RWPE2 (cell line): ENCODE measurements at places on chromosomes 11 and 22.

GRCh38 chr22:17844150-17844549, 69.9 kb upstream of the BID start:
- DNase-seq, result no peak

DNA sequence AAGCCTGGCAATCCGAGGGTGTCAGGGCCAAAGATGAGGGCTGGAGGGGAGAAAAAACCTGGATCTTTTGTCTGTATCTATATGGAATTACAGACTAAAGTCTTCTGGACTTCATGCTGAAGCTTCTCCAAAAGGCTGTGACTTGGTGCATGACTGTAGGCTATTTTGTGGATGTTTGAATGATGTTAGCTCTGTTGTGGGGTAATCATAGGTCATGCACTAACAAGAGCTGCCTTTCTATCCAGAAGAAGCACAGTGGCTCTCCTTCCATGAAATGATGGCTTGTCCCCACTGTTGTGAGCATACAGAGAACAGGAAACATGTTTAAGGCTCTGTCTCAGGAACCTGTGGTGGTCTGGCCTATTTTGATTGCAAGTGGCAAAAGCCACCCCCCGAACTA, 263.3 kb upstream of the PLET1 start:
- DNase-seq, result no peak

DNA sequence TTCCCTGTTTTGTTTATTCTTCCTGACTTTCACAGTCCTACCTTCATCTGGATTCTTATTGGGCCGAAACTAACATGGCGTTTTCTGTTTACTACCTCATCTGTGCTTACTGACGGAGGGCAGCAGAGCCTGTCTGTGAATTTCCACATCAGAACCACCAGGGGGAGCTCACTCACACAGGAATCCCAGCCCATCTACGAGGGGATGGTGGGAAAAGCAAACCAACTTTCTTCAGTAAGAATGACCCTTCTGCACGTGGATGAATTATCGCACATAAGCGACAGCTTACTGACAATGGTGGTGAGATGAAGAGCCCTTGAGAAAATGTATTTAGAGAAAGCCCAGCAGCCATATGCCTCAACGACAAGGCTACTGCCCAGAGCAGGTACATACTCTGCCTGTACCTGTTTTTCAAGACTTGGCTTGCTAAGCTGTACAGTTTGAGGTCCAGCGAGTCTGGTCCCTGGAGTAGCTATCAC, 42.5 kb downstream of the LARGE2 start:
- no peak for DNase-seq

DNA sequence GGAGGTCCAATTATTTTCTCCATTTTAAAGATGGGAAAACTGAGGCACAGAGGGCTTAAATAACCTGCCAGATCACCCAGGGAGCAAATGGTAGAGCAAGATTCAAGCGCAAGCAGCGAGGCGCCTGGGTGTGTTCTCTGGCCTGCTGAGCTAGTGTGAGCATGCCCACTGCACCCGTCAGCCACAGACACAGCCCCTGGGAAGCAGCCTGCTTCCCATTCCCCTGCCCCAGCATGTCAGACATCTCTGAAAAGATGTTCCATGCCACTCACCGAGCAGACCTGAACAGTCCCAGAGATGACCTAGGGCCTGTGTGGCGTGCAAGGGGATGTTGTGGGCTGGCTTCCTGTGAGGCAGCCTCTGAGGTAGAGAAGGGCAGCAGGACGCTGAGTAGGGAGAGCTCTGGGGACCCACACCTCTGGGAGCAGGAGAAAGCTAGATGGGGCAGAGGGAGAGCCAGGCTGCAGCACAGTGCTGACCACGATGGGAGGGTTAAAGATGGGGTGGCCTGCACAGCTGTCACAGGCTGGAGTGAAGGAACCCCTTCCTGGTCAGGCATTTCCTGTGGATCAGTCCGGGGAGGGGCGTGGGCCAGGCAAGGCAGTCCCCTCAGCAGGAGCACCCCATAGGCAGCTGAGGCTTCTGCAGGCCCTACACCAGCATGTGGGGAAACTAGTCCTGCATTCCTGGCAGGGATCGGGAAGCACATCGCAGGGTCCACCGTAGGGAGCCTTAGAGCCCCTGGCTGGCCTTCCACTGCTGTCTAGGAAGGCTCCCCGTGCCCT, 101.4 kb downstream of the GALNT18 start:
- no peak for DNase-seq

DNA sequence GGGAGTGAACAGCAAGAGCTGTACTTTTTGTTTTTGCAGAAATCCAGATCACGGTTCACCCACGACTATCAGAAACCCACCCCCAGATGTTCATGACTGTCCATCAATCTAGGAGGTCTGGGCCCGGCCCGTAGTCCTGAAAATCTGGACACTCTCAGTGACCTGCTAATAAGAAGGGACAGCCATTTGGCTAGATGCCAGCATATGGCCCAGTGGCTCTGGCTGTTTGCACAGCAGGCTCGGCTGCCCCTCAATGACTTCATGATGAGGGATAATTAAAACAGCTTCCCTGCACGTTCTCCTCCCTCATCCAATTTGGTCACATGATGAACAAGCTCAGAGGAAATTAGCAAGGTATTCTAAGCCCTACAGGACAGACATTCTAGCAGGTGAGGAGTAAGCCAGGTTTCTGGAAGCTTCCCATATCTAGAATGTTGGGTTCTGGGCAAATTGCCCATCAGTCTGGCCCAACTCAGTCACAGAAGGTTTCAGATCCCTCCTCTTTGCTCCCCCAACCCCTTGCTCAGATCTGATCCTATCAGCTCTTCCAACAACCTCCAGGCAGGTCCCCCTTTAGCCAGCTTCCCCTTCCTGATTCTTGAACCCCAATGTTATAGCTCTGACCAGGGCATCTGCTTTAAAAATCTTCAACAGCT, 397.3 kb downstream of the SHANK2 start:
- DNase-seq, result no peak

- no peak for DNase-seq
These were observed 2.4 kb downstream of the CBX6 start for GRCh38 chr22:38869663-38870062.

DNA sequence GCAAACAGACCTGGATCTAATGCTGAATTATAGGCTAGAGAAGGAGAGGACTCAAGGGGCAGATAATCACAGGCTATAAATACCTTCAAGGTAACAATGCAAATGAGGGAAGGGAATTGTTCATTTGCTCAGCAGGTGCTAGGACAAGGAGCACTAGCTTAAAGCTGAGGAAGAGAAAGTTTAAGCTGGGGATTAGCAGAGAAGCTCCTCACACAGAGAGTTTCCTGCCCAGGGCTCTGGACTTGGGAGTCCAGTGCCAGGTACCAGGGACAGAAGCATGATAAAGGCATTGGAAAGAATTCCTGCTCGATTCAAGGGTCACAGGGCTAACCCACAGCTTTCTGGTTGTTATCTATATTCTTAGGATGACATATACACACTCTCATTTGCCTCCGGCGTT, 509.9 kb downstream of the NTM start:
- no peak for DNase-seq

DNA sequence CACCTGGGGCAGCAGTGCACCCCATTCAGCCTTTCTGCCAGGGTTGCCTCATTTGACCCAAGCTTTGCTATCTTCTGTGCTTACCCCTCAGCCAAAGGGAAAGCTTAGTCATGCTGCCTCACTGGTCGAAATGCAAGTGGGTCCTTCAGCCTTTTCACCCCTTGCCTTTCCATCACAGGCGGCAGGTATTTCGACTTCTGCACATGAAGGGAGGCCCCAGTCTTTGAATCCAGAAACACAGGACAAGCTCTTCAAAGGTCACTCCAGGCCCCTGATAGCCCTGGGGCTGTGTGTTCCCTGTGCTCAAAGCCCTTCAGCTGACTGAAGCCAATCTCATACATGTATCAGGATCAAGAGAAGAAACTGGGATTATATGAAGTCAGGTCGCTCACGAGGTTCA, 129.7 kb downstream of the SNX19 start:
- no peak for DNase-seq

GRCh38 chr11:9803685-9804418, 140.0 kb downstream of the SWAP70 start:
- DNase-seq, result no peak

DNA sequence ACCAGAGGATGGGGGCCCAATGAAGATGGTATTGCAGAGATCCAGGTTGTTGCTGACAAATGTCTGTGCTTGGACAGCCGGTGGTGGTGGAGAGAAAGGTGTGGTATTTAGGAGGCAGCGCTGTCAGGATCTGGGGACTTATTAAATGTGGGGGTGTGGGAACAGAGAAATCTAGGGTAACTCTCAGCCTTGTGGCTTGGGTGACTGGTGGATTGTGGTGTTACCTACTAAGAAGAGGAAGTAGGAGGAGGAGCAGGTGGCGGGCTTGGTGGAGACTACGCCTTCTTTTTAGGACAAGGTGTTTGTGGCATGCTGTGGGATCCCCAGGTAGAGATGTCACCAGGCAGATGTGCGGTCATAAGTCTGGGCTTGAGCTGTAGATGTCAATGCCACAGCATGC, 144.0 kb downstream of the GRIK4 start:
- no peak for DNase-seq

- DNase-seq, result no peak
These were observed 2.1 kb downstream of the LRP5 start for GRCh38 chr11:68314203-68315170.

GRCh38 chr11:101476191-101476590, 107.6 kb downstream of the TRPC6 start:
- DNase-seq, result no peak

- no peak for DNase-seq
These were observed 55.8 kb downstream of the CLMP start for GRCh38 chr11:123139206-123139605.
